ENCODE measurements at places on chromosomes 7 and 10.

DNA sequence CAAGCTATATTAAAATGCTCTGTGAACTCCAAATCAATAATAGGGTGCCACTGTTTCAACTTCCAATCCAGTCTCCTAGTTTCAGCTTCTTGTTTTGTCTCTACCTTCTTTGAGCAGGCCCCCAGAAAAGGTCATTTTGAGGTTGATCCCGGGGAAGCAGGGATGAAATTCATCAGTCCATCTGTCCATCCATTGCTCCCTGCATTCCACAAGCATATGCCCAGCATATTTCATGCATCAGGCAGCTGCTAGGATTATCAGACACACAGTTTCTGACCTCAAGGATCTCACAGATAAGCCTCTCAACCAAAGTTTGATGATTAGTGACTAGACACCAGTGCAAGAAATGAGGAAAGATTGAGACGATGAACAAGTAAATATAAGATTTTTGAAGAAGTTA, 186.6 kb upstream of the PDE1C start:
- DNase-seq, result no peak

GRCh38 chr10:27600930-27601329, 96.8 kb downstream of the RAB18 start:
- no peak for DNase-seq

DNA sequence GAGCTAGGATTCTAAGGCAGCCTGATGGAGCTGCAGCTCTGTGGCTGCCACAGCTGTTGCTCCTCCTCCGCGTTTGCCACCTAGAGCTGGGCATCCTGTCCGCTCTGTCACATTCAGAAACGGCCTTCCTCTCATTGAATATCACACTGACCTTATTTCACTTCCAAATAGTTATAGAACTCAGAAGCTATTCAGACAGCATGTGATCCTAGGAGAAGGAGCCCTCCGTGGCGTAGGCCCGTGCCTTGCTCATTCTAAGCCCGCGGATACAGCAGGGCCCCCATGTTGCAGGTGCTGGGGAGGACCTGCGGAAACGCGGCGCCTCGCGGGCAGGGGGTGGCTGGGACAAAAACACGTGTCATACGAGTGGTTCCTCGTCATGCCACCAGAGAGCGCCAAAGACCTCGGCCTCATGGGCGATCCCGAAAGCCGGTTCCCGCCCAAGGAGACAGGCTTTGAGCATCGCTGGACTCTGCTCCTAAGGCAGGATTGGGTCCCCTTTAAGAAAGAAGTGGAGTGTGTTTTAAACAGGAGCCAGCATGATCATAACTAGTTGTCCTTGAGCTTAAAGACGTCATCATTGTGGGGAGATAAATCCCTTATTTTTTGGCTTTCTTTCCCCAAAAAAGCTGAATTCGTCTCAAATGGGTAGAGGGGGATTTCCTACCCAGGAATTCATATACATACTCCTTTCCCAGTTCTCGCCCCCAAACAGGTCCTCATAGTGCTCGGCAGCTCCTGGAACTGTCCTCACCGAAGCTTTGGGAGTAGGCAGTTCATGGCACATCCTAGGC, 17.9 kb upstream of the FIGNL1 start:
- DNase-seq, result peak; percentile 63

GRCh38 chr10:101611096-101611905, 23.2 kb downstream of the DPCD start:
- peak; percentile 57 for DNase-seq

- no peak for DNase-seq
Measured at GRCh38 chr10:19869370-19869769, 53.1 kb downstream of the PLXDC2 start.

DNA sequence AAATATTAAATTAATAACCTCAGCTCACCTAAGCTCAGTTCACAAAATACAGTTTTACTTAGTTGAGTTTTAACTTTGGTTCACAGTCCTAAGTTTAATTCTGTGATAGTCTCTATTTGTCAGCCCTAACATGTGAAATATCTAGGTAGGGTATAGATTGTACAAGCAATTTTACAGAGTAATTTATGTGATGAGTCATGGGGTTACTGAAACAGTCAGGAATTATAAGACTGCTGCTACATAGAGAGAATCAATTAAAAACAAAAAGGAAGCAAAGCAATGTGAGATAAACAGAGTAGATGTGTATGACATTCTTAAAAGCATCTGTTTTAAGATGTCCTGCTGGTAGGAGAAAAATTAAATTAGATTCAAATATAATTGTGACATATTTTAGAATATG, 1018.2 kb upstream of the KCND2 start:
- no peak for DNase-seq
